ENCODE measurements at places on chromosomes 12 and 14.

- DNase-seq = no peak
Measured at GRCh38 chr14:27672047-27672446, 1074.2 kb upstream of the NOVA1 start.

DNA sequence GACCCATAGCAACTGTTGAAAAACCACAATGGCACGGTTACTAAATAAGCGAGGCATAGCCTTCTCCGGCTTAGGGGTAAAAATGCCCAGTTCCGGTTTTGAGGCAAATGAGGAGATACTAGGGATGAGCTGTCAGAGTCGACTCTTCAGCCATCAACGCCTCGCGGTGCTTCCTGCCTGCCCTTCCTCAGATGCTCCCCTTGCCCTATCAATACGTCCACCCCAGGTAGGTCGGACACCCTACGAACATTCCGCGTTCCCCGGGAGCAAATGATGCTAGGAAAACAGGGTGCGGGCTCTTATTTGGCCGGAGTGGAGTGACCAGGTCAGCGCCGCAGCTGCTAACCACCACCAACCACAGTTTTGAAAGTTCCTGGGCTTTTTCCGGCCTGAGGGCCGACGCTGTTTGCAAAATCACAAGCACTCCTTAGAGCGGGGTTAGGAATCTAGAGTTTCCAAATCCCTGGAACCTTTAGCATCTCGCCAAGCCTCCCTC is 1.2 kb downstream of the SRSF9 start:
- no peak for DNase-seq

- DNase-seq = no peak
Measured at GRCh38 chr12:12505544-12506495, 56.8 kb downstream of the DUSP16 start.

DNA sequence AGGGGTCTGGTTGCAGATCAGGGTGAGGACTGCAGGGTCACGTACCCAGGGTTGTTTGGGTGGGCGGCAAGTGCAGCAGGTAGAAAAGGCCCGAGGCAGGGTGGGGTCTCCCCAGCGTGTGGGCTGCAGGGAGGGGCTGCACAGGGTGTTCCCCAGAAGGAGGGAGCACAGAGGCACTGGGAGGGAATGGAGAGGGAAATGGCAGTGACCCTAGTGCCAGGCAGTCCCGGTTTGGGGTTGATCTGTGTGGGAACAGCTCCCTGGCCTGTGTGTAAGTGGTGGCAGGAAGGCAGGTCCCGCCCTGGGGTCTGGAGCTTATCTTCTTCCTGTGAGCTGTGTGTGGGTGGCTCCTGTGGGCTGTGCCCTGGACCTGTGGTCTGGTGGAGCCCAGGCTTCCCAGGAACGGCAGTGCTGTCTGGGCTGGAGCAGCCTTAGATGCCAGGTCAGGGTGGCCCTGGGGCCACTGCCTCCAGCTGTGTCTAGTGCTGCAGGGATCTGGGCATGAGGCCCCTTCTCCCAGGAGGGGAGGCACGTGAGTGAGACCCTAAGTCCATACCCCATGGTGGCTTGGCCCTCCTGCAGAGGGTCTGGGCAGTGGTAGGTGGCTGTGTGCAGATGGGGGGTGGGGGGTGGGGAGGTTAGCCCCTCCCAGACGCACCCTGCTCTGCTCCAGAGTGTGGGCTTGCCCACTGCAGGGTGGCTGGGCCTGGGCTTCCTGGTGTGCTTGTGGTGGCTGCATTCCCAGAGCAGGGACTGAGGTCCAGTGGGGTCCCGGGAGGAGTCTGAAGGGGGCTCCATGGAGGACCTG is 363.5 kb downstream of the TMEM121 start:
- DNase-seq = no peak

DNA sequence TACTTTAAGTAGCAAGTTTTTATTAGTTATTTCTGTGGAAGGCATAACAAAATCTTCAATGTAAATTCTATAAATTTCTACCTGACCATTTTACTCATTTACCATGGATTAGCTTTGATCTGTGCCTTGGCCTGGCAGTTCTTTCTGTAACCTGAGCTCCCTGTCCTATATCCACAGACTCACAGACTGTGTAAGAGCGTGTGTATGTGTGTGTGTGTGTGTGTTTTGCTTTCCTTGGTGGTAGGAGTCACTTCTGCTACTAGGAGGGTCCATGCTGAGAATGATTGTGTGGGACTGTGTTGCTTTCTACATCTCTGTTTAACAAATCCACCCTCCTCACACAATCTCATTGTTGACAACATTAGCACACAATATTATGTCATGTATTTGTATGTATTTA is 221.2 kb upstream of the PELI2 start:
- no peak for DNase-seq

GRCh38 chr14:39091716-39092115 is 11.3 kb downstream of the SEC23A start:
- DNase-seq = no peak

GRCh38 chr12:12483438-12483837 is 79.2 kb downstream of the DUSP16 start:
- no peak for DNase-seq

DNA sequence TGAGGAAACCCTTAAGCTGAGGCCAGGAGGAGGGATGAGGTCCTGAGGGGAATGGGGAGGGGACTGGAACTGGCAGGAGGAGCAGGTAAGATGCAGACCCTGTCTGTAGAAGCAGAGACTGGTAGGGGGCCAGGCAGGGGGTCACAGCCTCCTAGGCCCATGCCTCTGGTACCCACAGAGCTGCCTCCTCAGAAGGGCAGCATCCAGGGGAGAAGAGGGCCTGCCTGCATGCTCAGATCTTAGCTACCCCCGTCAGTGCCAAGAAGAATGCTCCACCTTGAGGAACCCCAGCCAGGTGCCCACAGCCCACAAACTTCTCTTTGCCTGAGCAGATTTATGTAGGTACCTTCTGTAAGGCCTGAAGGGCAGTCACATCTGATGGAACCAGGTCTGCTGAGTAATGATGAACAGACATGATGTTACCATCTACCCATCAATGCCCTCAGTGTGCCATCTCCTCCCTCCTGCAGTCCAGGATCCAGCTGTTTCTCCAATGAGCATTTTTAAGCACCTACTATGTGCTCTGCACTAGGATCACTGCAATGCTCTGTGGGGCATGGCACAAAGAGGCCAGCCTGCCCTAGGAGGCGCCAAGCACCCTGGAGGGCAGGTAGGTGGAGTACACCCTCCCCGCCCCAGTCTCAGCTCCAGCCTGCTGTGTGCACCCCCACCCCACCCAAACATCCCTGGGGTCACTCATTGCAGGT is 24.8 kb upstream of the ZFP36L1 start:
- no peak for DNase-seq

DNA sequence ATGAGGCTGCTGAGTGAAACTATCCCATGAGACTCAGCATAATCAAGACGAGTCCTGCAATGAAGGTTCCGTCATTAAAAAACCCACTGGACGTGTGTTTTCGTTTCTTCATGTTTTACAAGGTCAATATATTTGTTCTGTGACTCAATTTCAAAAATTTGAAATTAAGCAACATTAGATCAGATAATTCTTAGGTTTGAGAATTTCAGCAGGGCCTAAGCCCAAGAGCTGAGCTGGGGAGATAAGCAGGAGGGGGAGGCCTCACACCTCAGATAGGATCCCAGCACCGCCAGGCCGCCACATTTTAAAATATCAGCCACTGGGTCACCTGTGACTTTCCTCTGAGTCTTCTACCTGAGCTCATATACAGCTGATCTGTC is 13.3 kb downstream of the STX2 start:
- no peak for DNase-seq

DNA sequence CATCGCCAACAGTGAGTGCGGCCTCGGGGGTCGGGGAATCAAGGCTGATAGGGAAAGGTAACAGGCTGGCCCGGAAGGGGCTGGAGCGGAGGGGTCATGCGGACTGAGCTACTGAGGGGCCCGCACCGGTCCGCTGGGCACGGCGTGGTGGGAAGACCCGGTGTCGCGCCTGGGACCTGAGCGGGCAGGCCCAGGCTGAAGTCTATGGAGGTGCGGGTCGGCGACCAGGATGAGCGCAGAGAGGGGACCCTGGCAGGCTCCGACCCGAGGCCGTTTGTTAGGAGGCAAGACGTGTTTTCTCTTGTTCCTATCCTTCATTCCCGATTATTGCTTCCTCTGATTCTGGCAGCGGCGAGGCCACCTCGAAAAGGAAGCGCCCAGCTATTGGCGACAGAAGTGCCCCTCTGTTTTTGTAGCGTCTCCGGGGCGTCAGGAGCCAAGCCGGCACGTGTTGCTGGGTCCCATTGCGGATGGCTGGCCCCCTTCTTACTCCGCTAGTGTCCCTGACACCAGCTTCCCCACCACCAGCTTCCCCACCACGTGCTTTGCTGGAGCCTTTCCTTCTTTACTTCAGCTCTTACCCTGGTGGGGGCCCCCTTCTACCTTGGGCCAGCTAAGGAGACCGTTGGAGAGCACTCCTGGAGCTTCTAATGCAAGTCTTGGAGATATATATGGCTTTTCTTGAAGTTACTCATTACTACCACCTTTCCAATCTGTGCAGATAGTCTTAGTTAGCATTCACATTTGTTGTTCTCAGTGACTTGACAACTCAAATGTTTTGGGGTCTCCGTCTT is 653 bp downstream of the PA2G4 start:
- peak; percentile 60 for DNase-seq

- DNase-seq = no peak
Measured at GRCh38 chr12:5206401-5207175, 162.9 kb downstream of the KCNA5 start.

GRCh38 chr14:37263656-37264236 is 66.0 kb downstream of the MIPOL1 start:
- DNase-seq = no peak

- DNase-seq = peak; percentile 77
Measured at GRCh38 chr12:124389138-124389724, 94.3 kb downstream of the RFLNA start.
